Stimulated activated CD8-positive, alpha-beta memory T cell treated with anti-CD3 and anti-CD28 coated beads, Interleukin-15, amount 100 ng/mL, for 48 hours (primary cell): ENCODE measurements at places on chromosomes 3 and 15.

DNA sequence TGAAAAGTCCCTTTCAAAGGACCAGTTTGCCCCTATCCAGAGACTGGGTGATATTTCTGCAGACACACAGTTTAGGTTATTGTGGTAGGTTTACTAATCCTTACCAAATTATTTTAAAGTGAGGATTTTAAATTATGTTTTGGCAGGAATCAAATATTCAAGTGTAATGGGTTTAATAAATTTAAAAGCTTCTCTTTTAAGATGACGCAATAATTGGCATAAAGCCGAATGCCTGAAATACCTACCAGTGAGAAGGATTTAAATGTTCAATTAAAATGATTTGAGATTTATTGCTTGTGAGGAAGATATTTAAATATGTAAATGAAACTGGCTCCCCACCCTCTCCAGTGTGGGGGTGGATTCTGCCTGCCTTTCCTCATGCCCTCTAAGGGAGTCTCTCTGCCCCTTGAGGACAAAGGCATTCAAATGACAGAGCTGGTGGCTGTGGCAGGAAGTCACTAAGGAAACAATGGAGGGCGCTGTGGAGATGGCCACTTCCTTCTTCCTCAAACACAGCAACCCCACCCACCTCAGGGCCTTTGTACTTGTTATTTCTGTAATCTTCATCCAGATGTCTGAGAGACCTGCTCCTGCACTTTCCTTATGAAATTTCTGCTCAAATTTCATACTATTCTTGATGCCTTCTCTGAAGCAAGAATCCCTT is 131.7 kb downstream of the TNIK start:
- DNase-seq, result no peak

DNA sequence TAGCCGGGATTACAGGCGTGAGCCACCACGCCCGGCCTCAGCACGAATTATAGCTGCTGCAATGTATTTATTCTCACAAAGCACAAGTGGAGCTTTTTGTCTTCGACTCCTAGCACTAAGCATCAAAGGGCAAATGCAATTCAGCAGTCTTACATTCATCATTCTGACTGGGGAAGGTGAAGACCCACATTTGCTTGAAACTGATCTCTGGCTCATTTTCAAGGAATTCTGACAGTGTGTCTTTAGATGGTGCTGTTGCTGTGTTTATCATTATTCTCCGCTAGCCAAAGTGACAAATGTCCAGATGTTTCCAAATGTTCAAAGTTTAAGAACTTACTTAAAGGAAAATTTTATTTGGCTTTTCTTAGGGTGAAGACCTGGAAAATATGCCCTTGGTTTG is 55.9 kb downstream of the SGO1 start:
- no peak for DNase-seq

GRCh38 chr15:69568173-69569009 is 115.8 kb downstream of the RPLP1 start:
- DNase-seq, result no peak

DNA sequence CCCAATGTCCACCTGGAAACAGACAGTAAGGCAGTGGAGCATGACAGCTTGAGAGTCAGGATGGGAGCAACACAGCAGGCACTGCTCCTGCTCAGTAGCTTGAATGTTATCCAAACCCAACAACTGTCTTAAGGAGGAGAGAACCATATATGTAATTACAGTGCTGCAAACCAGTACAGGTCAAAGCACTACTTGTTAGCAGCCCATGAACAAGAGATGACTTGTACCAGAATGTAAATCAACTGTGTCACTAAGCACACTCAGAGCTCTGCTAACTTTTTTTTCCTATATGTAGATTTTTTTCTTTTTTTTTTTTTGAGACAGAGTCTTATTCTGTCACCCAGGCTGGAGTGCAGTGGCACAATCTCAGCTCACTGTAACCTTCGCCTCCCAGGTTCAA is 87.1 kb downstream of the ANO10 start:
- DNase-seq, result no peak

DNA sequence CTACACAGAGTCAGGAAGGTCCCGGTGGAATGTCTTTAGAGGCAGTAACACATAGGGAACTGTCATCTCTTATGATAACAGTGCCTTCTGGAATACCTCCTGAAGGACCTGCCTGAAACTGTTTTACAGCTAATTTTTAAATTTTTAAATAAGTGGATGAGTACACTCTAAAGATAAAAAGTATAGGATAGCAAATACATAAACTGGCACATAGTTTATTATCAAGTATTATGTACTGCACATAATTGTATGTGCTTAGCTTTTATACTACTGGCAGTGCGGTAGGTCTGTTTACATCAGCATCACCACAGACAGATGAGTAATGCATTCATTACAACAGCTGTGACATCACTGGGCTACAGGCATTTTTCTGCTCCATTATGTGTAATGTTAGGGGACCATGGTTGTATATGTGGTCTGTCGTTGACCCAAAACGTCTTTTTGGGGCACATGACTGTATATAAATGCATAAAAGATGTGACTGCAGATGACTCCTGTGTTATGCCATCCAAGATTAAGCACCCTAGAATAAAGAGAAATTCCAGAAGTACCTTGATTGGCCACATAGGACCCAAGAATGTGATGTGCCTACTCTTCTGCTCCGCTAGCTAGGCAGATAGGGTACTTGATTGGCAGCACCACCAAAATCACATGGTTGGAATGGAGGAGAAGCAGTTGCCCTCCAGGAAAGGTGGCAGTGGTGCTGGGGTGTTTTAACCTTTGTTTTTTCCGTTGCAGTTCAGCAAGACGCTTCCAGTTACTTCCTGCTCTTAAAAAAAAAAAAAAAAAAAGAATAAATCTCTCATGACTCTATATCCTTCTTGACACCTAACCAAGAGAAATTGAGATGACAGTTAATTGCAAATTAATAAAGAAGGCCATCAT is 3.3 kb downstream of the VPS8 start:
- DNase-seq, result no peak

DNA sequence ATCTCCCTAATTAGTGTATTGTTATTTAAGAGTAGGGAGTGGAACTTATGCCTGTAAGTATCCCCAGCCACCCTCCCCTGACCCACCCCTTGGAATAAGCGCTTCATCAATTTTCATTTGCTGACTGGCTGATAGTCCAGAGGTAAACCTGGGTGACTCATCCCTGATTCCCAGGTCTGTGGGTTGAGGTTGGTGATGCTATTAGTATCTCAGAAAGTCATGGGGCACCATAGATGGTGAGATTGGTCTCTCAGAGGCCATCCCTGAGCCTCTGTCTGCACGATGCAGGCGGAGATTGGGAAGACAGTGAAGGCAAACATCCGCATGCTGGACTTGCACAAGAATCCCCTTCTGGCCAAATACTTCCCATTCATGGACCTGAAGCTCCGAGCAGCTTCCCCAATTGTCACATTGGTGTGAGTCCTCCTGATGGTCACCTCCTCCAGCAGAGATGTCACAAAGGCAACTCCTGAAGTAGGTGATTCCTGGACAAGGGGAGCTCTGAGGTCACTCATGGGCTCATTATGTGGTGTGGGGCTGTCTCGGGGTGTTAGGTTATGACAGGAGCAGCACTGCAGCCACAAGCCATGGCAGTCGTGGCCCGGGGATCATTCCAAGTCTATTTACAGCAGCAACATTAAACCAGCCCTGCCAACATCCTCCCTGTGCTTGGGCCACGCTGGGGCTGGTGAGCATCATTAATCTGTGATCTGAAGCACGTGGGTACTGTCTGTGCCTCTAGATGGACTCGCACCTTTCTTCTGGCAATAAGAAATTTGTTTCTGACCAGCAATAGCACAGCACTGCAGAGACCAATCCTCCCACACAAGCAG is 6.8 kb upstream of the TXNRD3 start:
- DNase-seq, result no peak

GRCh38 chr3:46209746-46210470 is 1.8 kb upstream of the CCR1 start:
- DNase-seq, result no peak

DNA sequence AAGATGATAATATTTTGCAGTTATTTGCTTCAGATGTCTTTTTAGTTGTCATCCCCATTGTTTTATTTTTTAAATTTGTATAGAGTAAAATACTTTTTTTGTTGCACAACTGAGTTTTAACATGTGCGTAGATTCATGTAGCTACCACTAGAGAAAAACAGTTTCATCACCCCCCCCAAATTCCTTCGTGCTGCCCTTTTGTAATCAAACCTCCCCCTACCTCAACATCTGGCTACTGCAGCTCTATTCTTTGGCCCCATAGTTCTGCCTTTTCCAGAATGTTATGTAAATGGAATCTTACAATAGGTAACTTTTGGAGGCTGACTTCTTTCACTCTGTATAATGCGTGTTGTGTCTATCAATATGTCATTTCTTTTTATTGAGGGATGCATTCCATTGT is 232.0 kb upstream of the RASGRP1 start:
- no peak for DNase-seq

DNA sequence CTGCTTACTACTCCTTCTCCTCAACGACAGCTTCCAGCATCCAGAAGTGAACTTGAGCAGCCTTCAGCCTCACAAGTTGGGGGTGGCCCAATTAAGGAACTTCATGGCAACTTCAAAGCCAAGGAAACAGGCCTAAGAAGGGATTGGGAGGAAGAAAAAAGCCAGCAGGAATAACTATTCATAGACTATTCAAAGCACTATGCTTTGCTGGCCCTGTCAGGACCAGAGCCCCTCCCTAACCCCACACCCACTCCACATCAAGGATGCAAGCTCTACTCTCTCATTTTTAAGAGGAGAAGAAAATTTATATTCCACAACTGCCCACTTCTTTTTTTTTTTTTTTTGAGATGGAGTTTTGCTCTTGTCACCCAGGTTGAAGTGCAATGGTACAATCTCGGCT is 10.0 kb upstream of the PRKAR2A start:
- no peak for DNase-seq

GRCh38 chr15:87608238-87609028 is 648.1 kb downstream of the NTRK3 start:
- DNase-seq, result no peak

- no peak for DNase-seq
These were observed 28.1 kb downstream of the ATOSA start for GRCh38 chr15:52651114-52651513.

- no peak for DNase-seq
These were observed 26.5 kb downstream of the CFAP161 start for GRCh38 chr15:81160312-81161159.

- DNase-seq, result no peak
These were observed 1.6 kb upstream of the PCSK6 start for GRCh38 chr15:101490922-101491733.

DNA sequence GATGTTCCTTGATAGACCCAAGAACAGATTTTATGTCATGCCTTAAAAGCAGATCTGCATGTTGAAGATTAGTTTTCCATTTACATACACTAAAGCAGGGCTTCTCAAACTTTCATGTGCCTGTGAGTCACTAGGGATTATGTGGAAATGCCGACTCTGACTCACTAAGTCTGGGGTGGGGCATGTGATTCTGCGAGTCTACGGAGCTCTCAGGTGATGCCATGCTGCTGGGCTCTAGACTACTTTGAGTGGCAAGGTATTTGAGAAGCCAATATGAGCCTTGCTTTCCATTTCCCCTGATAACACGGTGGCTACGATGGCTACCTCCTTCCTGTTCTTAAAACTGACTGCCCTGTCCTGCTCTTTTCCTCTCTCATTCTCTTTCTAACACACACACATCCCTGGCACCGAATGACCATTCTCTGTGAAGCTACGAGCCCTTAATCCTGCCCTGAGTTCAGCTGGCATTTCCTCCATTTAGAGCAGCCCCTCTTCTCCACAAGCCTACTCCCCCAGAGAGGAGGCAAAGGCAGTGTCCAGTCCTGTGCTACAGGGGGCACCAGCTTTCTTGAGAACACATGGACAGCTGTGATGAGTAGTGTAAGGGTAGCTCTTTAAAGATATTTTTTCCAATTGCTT is 39.7 kb upstream of the PYGO1 start:
- no peak for DNase-seq

GRCh38 chr15:46177219-46177618 is 542.4 kb downstream of the SQOR start:
- DNase-seq, result no peak

DNA sequence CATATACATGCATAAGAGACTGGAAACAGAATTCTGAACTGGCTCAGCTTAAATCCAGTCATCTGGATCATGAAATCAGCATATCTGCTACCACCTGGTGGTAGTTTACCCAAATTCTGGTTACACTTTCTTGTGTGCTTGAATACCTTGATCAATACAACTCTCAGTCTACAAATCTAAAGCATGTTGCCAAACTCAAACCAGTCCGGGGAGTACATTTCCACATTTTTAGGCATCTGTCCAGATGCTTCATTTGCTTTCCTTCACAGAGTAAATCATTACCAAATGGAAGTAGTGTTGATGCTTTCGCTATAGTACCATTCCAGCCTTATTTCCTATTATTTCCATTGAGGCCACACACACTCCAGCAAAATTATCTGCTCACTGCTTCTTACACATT is 126.4 kb downstream of the P2RY1 start:
- DNase-seq, result no peak

DNA sequence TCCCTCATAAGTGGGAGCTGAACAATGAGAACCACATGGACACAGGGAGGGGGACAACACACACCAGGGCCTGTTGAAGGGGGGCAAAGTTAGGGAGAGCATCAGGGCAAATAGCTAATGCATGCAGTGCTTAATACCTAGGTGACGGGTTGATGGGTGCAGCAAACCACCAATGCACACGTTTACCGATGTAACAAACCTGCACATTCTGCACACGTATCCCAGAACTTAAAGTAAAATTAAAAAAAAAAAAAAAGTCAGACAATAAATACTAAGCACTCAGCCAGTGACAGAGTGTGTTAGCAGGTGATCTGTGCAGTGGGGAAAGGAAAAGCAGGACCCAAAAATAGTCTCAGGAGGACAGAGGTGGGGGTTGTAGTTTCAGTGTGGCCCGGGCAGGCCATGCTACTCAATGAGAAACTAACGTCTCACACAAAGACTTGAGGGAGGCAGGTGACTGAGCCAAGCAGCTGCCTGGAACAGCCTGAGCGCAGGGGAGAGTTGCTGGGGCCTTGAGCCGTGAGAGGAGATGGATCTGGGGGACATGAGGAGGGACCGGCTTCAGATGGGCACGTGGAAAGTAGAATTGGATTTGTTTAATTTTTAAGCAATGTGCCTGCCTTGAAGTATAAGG is 18.4 kb downstream of the ANKDD1A start:
- DNase-seq, result no peak

GRCh38 chr15:93311620-93312019 is 222.6 kb upstream of the RGMA start:
- no peak for DNase-seq

- no peak for DNase-seq
These were observed 297.5 kb downstream of the SHQ1 start for GRCh38 chr3:72550582-72551262.

GRCh38 chr3:120693439-120694171 is 11.6 kb upstream of the HGD start:
- DNase-seq, result no peak

DNA sequence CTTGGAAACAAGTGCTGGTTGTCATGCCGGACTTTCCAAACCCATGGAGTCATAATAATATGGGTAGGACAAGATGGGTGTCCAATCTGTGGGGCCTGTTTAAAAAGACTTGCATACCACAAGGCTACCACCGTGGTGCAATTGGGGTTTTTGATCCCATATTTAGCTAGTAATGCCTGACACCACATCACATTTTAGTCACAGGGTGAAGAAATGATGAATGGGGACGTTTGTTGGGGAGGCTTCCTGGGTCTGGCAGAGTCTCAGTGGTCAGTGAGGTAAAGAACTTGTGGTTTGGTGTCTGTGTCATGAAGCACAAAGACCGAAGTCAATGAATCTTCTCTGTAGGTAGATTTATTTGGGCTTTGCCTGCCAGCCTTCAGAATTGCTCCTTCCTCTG is 31.0 kb downstream of the P3H2 start:
- no peak for DNase-seq

GRCh38 chr15:83512459-83512858 is 65.3 kb downstream of the SH3GL3 start:
- DNase-seq, result no peak

GRCh38 chr15:47588958-47589357 is 128.3 kb upstream of the SEMA6D start:
- DNase-seq, result no peak
